ENCODE measurements at places on chromosomes 2 and 18. TPM values are rescaled to one million over a fixed set of nuclear protein-coding genes. Genes with fewer than 3 reads are reported as not detected.

- no peak for DNase-seq
Measured at GRCh38 chr2:226845386-226846116, 9.7 kb downstream of the RHBDD1 start.

- peak; percentile 90 for DNase-seq
Measured at GRCh38 chr18:8367217-8367988, 241.8 kb upstream of the RAB12 start.

DNA sequence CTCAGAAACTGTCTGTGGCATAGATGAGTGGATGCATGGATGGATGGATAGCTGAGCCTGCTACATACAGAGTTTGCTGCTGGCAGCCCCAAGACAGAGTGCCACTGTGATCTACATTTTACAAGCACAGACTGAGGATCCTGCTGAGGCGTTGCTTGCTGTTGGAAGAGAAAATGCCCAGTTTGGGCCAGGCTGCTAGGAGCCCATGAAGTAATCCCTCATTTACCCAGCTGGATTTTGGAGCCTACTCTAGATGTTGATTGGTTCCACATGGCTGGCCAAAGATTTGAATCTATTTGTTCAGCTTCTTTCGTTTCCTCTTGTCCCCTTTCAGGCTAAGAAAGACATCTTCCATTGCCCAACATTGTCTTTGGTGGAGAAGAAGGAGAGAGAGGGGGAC, 261.3 kb downstream of the CLIP4 start:
- no peak for DNase-seq

The LYPD1 gene
- 5.3 TPM for total RNA-seq

The REV1 gene
- 51.9 TPM for total RNA-seq

The SCYGR4 gene
- not detected for total RNA-seq

The LYPD6 gene
- 4.1 TPM for total RNA-seq
